Common myeloid progenitor, CD34-positive (primary cell): ENCODE measurements at places on chromosomes 12 and 14.

DNA sequence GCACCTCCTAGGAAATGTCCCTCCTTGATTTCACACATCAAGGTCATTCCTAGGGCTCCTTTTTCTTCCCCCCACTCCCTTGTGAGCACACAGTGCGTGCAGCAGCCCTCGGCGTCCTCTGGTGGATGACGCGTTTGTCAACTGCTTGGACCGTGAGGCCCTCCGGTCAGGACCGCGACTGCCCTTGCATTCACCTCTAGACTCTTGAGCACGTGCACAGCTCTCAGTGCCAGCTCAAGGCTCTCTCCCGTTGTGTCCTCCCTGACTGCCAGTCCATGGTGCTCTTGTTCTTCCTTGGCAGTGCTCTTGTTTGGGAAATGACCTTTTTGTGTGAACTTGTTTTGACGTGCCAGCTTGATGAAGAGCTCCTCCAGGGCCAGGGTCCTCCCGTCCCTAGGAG, 67.9 kb downstream of the TSPAN9 start:
- no peak for DNase-seq

DNA sequence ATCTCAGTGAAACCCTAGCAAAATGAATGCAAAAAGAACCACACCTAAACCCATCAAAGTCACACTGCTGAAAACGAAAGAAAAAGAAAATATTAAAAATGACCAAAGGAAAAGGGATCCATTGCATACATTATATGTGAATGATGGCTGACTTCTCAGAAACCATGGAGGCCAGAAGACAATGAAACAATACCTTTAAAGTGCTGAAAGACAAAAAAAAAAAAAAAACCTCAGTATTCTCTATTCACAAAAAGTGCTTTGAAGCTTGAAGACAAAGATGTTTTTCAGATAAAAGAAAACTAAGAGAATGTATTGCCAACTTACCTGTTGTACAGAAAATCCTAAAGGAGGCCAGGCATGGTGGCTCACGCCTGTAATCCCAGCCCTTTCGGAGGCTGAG, 4.5 kb upstream of the EVL start:
- no peak for DNase-seq

- no peak for DNase-seq
Observed at GRCh38 chr14:96617635-96618034, 115.5 kb downstream of the PAPOLA start.

- no peak for DNase-seq
Observed at GRCh38 chr12:15417691-15418090, 95.4 kb downstream of the PTPRO start.

DNA sequence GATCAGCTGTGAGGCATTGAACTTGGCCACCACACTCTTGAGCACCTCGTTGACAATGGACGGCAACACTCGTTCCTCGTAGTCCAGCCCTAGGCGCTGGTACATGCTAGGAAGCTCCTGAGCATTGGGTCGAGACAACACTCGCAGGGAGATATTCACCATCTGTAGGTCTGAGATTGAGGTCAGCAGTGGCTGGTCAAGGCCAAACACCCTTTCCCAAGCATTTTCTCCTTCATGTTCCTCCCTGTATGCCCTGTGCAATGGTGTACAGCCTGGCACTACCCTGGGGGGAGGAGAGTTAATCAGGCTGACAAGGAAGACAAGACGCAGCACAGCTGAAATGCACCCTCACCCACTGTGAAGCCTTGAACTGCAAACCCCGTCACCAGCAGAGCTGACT, 2.0 kb downstream of the PHB2 start:
- DNase-seq = no peak

DNA sequence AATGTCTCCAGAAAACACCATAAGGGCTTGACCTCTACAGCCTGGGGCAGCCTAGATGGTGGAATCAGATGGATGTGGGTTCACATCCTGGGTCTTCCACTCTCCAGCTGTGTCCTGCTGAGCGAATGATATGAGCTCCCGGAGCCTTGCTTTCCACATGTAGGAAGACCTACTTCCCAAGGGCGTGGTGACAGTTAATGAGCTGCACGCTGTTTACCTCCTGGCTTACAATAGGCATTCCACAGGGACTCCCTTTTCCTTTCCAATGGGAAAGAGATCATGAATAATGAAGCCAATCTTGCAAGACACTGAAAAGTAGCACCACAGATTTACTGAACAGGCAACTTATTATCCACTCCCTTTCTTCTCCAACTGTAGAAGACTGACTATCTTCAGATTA, 46.1 kb downstream of the TMTC1 start:
- no peak for DNase-seq

DNA sequence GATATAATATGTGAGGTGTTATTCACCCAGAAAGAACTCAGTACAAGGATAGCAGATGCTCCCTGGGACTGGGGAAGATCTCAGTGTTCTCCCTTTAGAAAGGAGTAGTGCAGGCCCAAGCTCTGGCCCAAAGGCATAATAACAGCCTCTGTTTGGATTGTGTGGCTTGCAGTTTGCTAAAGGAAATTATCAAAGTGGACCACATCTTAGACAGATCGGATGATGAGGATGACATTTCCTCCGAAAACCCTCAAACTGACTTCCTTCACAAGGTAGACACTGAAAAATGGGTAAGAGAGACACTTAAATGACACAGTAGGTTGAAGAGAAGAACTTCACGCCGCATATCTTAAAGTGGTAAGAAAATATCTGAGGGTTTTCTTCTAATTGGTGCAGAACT, 26.1 kb downstream of the SMCO2 start:
- DNase-seq = no peak

DNA sequence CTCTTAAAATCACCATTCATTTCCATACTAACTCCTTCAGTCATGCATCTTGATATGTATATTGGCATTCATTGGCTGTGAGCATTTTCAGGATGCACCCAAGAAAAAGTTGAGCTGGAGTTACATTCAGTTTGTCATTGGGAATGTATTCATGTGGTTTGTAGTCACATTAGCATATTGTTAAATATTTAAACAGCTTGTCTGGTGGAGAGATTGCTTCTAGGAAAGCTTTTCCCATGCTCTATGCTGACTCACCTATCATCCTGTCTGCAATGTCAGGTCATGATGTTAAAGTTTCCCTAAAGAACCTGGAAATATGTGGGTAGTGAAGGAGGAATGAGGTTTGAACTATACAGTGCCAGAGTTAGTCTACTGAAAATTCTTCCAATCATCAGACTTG, 583.6 kb downstream of the GALC start:
- no peak for DNase-seq

- no peak for DNase-seq
Observed at GRCh38 chr12:92621312-92621711, 81.5 kb upstream of the PLEKHG7 start.

DNA sequence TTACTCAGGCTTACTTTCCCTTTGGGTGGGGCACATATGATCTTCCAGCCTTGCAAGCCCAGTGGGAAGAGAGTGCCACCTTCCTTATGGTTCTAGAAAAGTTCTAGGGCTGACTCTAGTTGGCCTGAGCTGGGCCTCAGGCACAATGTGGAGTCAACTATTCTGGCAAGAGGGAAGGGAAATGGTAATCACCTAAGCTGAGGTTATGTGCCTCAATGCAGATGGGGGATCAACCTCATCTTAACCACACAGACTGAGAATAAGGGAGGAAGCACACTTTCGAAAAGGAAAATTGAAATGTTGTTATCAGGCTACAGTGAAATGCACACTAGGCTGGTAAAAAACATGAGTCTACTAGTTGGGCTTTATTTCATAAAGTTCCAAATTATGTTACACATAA, 77.5 kb upstream of the RMST start:
- DNase-seq = no peak

- DNase-seq = no peak
Observed at GRCh38 chr12:102755266-102755665, 161.8 kb downstream of the PAH start.

GRCh38 chr14:95290871-95291431, 28.8 kb downstream of the CLMN start:
- peak; percentile 48 for DNase-seq

DNA sequence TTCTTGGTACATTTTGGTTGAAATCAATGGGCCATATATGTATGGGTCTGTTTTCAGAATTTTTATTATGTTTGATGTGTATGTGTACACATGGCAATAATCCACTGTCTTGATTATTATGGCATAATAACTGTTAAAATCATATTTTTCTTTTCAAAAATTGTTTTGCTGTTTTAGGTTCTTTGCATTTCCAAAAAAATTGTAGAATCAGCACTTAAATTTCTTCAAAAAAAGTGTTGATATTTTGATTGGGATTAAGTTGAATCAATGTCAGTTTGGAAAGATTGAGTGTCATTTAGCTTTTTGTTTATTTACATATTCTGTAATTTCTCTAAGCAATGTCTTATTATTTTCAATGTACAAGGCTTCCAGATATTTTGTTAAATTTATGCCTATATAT, 154.1 kb downstream of the SLC5A8 start:
- DNase-seq = no peak

DNA sequence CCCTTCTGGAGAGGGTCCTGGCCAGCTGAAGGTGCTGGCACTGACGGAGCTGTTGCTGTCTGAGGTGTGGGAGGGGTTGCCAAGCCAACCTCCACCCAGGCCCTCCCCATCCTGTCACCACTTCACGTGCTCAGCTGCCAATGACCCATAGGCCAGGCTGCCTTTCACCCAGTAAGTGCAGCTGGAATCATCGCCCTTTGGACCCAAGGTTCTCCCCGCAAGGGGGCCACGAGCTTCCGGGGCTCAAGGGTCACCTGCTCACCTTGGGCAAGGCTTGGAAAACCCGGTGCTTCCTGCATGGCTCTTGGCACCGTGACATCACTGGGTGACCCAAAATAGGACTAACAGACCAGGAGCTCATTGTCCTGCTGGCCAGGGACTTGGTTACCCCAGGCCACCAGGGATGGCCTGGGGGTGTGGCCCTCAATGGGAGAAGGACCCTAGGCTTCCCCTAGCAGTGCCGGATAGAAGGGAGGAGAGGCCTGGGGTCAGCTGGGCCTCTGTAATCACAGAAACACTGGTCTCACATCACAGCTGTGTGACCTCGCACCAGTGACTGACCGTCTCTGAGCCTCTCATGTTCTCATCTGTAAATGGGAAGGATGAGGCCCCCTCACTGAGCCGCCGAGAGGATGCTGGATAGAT, 51.3 kb downstream of the CCDC85C start:
- no peak for DNase-seq

DNA sequence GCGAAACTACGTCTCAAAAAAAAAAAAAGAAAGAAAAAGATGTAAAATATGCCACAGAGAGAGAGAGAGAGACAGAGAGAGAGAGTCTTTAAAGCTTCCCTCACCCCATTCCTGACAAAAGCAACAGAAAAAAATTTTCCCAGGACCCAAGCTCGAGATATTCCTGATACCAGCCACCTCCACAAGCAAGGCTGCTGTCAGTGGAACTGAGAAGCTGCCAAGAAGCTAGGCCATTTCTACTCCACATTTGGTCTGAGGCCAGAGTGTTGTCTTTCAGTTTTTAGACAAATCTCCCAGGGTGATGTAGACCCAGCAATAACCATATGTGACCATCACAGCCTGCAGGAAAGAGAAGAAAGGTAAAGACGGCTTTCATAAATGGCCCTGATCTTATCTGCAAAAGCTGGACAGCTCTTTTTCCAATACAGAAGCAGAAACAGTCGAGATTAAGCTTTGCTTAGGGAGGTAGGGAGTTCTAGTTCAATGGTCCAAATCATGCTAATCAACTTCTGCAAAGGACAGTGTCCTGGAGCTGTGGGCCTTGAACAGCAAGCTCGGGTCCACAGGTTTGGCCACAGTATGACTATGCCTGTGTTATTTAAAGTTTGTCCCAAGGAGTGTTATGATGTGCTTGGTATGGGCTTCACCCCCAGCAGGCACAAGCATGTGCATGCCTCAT, 130.3 kb upstream of the NUDT4 start:
- DNase-seq = no peak

GRCh38 chr12:80217011-80217535, 117.7 kb downstream of the OTOGL start:
- no peak for DNase-seq

GRCh38 chr12:53103860-53104305, 597 bp downstream of the SOAT2 start:
- DNase-seq = peak; percentile 93

- DNase-seq = no peak
Observed at GRCh38 chr14:28773861-28774691, 7.5 kb downstream of the FOXG1 start.

- DNase-seq = no peak
Observed at GRCh38 chr12:68733661-68734071, 12.3 kb upstream of the SLC35E3 start.

- DNase-seq = peak; percentile 75
Observed at GRCh38 chr12:111298582-111299436, 70.1 kb downstream of the PHETA1 start.

DNA sequence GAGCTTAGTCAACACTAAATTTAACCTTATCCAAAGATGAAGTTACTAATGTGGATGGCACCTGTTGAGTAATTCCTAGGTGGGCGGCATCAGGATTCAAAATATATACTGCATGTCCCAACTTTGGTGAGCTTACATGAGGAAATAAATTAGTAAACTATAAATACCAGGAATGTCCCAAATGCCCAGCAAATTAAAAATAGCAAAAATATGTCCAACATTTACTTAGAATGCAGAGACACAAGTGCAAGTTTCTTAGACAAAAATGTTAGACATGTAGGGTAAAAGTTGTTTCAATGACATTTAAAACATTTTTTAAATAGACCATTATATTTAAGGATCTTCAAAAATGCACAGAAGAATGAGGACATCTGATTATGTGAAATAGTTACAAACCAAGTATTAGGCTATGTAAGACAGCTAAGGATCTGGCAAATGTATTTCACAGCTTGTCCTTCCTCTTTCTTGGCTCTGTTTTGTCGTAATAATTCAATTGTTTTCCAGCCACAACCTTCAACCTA, 115.9 kb downstream of the NAV3 start:
- no peak for DNase-seq

- DNase-seq = no peak
Observed at GRCh38 chr14:60974090-60974651, 6.7 kb downstream of the TRMT5 start.

- DNase-seq = no peak
Observed at GRCh38 chr14:24281636-24282035, 10.2 kb upstream of the RABGGTA start.

GRCh38 chr12:26631846-26632245, 201.1 kb downstream of the ITPR2 start:
- no peak for DNase-seq

GRCh38 chr12:125013816-125014442, 20.5 kb downstream of the BRI3BP start:
- DNase-seq = no peak

DNA sequence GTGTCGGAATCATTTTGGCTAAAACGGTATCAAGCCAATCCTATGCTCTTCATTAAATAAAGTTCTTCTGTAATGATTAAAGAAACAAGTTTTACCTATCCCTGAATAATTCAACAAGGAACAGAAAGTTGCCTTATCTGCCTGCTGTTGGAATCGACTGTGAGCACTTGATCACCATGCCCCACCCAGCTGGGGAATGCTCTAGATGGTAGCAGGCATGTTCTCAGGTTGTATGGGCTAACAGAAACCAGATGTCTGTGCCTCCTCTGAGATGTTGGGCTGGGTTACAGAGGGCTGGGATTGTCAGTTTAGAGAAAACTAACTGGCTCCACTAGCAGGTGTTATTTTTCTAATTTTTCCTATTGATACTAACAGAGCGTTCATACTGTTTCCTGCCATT, 28.9 kb downstream of the RTRAF start:
- DNase-seq = no peak
